ENCODE measurements at places on chromosomes 12 and 14.

GRCh38 chr14:72499746-72500145 is 394.2 kb downstream of the DPF3 start:
- no peak for DNase-seq

DNA sequence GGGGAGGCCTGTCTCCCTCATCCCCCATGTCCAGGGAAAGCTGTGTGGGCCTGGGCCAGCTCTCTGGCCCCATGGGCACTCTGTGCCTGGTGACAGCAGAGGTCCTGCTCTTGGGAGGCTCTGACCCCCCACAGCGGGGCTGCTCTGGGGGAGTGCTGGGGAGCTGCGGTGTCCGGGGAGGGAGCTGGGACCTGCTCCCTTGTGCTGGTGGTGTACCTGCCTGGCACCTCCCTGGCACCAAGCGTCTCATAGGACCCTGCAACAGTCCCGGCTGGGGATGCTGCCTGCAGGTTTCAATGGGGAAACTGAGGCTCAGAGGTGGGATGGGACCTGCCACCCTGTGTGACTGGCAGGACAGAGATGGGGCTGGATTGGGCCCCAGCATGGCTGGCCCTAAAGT is 111.3 kb downstream of the KIF26A start:
- DNase-seq = no peak

DNA sequence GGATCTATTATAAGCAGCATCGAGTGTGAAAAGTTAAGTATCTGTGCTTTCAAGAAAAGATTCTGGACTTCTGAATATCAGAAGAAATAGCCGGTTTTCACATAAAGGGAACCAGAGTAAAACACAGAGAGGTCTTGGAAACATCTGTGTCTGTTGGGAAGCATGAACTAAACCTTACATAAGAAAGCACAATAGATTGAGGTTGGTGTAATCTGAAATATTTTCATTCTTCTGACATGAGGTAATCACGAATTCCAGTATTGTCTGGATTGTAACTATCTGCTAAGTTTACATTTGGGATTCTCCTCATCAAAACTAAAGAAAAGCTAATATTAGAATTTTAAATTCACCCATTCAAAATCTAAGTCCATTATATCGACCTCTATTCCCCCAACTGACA is 161.3 kb downstream of the CPNE8 start:
- DNase-seq = no peak

DNA sequence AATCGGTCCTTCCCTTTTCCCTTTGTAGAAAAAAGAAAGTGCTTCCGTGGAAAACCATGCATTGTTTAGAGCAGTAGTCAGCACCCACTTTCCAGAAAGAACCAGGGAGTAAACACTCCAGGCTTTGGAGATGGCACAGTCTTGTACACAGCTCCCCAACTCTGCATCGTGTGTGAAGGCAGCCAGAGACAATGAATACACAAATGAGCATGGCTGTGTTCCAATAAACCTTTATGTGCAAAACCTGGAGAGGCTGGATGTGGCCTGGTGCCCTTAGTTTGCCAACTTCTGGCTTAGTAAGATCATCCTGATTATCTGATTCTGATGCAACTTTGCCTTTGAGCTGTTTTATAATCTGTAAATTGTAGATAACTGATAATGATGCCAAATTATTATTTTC is 463.4 kb upstream of the TMEM132C start:
- no peak for DNase-seq

DNA sequence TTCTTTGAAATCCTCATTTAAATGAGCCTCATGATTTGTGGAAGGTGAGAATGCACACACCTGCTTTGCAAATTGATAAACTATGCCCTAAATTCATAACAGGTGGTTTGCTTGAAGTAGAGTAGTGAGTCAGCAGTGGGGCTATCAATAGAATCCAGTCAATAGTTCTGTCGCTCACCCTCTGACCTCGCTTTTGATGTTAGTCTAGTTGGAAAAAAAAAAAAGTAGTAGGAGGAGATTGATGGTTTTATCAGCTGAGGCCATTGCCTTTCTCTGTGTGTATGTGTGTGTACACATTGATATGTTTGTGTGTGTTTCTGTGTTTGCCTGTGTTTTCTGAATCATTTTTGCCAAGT is 267.3 kb downstream of the SNAPC1 start:
- DNase-seq = no peak

GRCh38 chr12:66320996-66321395 is 18.7 kb downstream of the HELB start:
- DNase-seq = no peak

- no peak for DNase-seq
These were observed 75.4 kb downstream of the KNTC1 start for GRCh38 chr12:122602456-122602855.

GRCh38 chr14:69424149-69424923 is 25.8 kb downstream of the SLC39A9 start:
- DNase-seq = no peak

DNA sequence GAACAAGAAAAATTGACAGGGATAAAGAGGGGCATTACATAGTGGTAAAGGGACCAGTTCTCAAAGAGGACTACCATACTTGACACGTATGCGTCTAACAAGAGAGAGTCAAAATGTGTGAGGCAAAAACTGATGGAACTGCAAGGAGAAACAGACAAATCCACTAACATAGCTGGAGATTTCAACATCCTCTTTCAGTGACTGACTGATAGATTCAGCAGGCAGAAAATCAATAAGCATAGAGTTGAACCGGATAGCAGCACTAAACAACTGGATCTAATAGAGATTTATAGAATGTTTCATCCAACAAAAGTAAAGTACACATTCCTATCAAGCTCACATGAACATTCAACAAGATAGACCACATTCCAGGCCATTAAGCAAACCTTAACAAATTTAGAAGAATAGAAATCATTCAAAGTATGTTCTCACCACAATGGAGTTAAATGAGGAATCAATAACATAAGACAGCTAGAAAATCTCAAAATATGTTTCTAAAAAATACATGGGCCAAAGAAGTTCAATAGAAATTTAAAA is 16.1 kb upstream of the CRACR2A start:
- DNase-seq = no peak

GRCh38 chr12:238736-239398 is 23.8 kb downstream of the SLC6A13 start:
- DNase-seq = no peak

GRCh38 chr14:32319368-32320049 is 9.6 kb upstream of the AKAP6 start:
- no peak for DNase-seq

- DNase-seq = no peak
These were observed 1.1 kb downstream of the JAG2 start for GRCh38 chr14:105167303-105168092.

DNA sequence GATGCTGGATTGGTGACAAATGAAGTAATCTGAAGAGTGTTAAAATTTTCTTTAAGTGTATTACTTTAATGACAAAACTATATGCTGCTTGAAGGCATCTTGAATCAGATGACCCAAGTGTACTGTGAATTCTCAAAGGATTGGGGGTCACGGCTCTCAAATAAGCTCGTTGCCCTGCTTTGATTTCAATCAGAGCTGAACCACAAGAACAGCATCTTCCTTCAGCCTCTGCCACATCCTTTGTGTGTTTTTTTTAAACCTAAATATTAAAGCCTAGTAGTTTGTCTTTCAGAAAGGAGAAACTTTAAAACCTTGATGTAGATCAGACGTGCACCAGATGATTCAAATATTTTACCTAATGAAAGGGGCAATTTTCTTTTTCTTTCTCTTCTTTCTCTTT is 11.7 kb downstream of the ELK3 start:
- DNase-seq = no peak

DNA sequence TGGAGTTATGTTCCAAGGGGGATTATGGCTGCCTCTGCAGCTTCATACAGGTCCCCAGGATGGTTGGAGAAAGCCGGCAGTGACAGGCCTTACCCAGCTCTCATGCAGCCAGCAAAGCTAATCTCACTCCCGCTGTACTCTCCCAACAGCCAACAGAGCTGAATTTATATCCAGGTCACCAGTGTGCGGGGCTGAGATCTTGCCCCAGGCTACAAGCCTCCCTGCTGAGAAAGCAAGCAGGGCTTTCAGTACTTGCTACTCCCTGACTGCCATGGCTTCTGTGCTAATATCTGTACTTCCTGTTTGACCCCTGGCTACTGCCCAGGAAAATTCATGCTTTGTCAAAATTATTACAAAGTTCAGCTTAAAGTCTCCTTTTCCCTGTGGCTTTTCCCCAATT is 92.9 kb downstream of the ATP23 start:
- DNase-seq = no peak

DNA sequence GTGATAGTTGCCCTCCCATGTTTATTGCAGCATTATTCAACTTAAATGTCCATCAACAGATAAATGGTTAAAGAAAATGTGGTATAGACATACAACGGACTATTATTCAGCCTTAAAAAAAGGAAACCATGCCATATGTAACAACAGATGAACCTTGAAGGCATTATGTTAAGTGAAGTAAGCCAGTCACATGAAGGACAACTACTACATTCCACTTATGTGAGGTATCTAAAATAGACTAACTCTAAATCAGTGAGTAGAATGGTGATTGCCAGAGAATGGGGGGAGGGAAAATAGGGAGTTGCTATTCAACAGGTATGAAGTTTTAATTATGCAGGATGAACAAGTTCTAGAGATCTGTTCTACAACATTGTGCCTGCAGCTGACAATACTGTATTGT is 10.1 kb downstream of the PCNX4 start:
- no peak for DNase-seq

- DNase-seq = no peak
These were observed 29.6 kb downstream of the KCTD10 start for GRCh38 chr12:109447482-109447881.

DNA sequence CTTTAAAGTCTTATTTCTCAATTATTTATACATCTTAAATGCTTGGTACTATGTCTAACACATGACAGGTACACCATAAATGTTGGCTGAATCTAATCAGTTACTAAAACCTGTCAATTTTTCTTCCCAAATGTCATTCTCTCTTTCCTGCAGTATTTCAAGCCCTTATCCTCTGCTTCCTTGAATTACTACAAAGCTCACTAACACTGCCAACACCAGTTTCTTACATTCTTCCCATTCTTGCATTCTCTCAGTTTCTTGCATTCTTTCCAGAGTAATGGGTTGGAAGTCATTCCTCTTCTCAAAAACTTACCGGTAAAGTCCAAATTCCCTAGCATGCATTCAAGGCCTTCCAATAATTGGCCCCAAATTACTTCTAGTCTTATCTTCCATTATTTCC is 9.6 kb upstream of the SMARCC2 start:
- DNase-seq = no peak

- no peak for DNase-seq
These were observed 79.6 kb downstream of the VRK1 start for GRCh38 chr14:96876747-96877146.

- no peak for DNase-seq
These were observed 77.5 kb downstream of the BMP4 start for GRCh38 chr14:53879022-53879686.

- no peak for DNase-seq
These were observed 151.1 kb downstream of the DPF3 start for GRCh38 chr14:72742838-72743195.

DNA sequence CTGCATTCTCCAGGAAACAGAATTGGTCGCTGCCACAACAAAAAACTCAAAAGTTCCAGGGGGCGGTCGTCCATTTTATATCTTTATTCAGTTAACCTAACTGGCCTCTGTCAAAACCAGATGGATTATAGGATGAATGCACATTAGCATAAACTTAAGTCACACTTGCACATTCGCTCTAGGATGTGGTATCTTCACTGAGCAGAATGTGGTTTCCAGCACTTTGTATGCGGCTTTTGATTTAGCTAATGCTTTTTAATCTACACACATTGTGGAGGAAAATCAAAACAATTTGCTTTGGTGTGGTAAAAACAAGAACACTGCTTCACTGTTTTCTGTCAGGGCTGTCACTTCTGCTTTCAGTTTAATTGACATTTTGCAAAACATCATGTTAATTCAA is 4.5 kb downstream of the TAS2R50 start:
- DNase-seq = no peak

DNA sequence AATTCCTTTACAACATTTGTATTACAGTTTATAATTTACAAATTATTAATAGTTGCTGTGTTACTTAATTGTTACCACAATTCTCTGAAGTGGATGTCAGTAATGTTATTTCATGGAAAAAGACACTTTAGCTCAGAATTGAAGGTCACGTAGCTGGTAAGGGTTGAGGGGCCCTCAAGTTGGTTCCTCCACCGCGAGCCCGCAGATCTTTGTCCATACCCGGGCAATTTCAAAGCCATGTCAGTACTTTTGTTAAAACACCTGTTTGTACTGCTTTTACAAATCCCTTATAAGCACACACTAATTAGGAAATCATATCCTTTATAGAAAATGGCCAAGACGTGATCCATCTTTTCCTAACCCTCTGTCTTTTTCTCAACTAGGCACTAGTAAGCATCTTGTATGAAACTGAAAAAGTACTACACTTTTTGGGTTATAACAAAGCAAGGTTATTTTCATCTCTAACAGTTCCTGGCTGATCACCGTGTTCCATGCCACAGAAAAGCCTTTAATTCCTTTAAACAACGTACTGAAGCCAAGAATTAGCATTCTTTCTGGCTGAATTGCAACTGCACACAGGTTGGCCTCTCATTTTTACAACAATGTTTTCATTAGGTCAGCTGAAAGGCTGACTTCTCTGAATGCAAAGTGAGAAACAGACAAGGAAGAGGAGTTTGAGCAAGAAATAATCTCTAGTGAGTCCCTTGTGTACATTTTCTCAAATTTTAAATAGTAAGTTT is 76.1 kb downstream of the CNTN1 start:
- DNase-seq = peak; percentile 37

GRCh38 chr14:90398315-90398839 is 1.5 kb downstream of the CALM1 start:
- DNase-seq = no peak

GRCh38 chr12:76108356-76108755 is 23.9 kb upstream of the NAP1L1 start:
- no peak for DNase-seq

DNA sequence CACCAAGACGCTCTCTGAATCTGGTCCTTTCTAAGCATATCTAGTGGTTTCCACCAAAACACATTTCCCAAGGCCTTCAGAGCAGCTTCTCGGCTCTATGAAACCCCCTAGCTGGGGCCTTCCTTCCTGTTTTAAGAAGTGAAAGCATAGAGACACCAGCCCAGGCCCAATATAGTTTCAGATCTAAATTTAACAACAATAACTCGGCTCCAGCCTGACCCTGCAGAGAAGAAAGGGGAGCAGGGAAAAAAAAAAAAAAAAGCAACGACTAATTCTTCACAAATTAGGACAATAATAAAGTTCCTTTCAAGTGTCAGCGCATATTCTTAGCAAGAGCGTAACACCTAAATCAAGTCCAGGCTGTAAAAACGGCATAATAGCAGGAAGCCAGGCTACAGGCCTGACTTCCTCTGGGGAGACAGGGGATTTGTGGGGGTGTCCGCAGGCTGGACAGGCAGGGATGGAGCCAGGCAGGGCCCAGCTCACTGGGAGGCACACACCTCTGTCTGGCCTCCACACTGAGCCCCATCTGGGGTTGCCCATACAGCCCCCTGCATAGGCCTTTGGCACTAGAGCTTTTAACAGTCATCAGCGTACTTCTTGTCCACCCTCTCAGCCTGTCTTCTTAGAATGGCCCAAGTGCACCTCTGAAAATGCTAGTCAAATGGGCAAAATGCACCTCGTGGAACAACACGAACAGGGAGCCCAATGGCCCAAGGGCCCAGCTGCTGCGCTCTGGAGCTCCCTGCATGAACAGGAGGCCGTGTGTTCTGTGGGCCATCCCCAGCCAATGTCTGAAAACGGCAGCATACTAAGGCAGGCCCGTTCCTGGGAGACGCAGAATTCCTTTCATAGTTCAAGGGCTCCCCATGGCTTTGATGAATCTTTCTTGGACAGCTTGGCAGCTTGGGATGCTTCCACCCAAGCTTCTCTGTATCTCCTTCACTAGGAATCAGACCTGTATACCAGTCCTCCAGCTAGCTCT is 772.9 kb downstream of the MED13L start:
- DNase-seq = peak; percentile 30

- DNase-seq = no peak
These were observed 77.7 kb upstream of the KCNJ8 start for GRCh38 chr12:21852251-21852650.
